ENCODE measurements at places on chromosomes 3 and 15. TPM values are rescaled to one million over a fixed set of nuclear protein-coding genes. Genes with fewer than 3 reads are reported as not detected.

Gene GCHFR
- polyA plus RNA-seq, result 40.2 TPM

Gene VGLL3
- 1.4 TPM for polyA plus RNA-seq

Gene CLSTN2
- 0.10 TPM for polyA plus RNA-seq

Gene AEN
- polyA plus RNA-seq, result 76.6 TPM

Measured in GM23338 (cell line).